Eye (tissue), 1 donor: ENCODE measurements at places on chromosomes 1 and 21.

GRCh38 chr1:107620753-107621152, 344.2 kb downstream of the VAV3 start:
- DNase-seq = no peak

GRCh38 chr1:161910604-161911003, 113.1 kb downstream of the OLFML2B start:
- no peak for DNase-seq

GRCh38 chr1:212514056-212514614, 81.4 kb downstream of the NENF start:
- DNase-seq = peak; percentile 71

DNA sequence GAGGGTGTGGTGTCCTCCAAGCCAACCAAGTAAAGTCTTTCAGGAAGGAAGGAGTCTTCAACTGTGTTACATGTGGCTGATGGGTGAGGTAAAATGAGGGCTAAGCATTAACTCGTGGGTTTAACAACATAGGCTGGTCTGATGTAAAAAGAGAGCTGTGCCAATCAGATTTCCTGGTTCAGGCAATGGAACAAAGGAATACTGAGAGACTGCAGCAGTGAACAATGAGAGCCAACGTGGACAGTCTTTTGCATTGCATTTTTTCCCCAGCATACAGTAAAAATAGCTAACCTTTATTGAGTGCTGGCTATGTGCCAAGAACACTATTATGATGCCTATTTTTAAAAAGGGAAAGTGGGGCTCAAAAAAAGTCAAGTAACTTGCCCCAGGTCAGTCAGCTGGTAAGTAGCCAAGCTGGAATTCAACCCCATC, 31.1 kb downstream of the DLGAP3 start:
- DNase-seq = no peak
